ENCODE measurements at places on chromosomes 11 and 22.
A peak's percentile ranks its signal among the peaks of the same experiment; 100 is the strongest.

- no peak for DNase-seq
Measured at GRCh38 chr11:134543241-134543640, 131.2 kb upstream of the B3GAT1 start.

GRCh38 chr22:46845296-46846149, 83.1 kb downstream of the TBC1D22A start:
- DNase-seq, result peak; percentile 47

DNA sequence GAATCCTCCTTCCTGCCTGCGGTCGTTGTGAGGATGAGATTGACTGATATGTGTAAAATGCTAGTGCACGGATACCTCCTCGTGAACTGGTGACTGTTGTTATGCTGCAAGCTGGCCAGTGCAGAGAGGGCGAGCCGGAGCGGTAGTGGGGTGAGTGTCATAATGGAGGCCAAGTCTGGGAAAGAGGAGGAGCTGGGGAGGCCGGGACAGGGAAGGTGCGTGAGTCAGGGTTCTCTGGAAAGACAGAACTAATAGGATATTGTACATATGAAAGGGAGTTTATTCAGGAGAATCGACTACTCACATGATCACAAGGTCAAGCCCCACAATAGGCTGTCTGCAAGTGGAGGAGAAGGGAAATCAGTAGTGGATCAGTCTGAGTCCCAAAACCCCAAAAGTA, 56.8 kb upstream of the FADD start:
- DNase-seq, result no peak

DNA sequence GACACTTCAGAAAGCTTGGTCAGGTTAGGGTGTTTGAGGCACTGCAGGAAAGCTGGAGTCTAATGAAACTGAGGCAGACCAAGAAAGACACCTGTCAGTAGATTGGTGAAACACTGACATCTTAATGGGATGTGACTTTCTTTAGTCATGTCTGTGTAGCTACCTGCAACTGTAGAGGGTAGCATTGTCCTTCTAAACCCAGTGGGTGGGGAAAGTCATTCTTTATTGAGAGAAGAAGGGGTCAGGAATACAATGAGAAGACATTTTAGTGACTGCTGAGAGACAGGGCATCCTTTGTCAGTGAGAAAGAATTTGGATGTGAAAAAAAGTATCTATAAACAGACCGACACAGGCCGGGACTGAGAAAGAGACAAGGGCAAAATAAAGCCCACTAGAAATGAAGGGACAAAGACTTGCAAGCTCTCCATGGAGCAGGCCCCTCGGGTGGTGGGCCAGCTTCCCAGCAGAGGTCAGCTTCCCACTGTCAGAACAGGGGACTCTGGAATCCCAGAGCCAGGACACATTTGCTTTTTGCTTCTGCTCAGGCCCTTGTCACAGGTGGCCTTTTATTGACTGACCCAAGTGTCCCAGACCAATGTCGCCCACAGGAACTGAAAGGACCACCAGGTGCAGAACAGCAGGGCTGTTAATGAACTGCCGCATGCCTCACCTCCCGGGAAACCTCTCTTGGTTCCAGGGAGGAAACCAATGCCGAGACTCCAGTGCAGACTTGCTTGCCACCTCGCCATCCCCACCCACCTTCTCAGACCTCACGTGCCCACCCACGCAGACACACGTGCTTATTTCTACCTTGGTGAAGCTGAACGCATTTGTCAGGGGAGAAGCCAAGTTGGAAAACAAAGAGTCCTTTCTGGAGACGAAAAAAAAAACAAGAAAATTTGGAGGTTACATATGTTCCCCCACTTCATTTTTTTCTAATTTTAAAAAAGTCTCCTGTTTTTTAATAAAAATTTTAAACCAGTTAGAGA, 212.8 kb downstream of the TENM4 start:
- DNase-seq, result no peak

Data from dorsolateral prefrontal cortex (tissue), 122 donors.